Activated T-helper 2 cell treated with anti-CD3 and anti-CD28 coated beads, Interferon-gamma antibody, Interleukin-2, Interleukin-4, amounts not matched to agents 10 μg/mL and 5 μg/mL and 100 μg/mL, durations not matched to agents 14 hours and 24 hours and 36 hours (primary cell): ENCODE measurements at places on chromosomes 12 and 14.
A peak's percentile ranks its signal among the peaks of the same experiment; 100 is the strongest.

- DNase-seq, result peak; percentile 38
Observed at GRCh38 chr12:7142056-7142644, 12.0 kb downstream of the CLSTN3 start.

DNA sequence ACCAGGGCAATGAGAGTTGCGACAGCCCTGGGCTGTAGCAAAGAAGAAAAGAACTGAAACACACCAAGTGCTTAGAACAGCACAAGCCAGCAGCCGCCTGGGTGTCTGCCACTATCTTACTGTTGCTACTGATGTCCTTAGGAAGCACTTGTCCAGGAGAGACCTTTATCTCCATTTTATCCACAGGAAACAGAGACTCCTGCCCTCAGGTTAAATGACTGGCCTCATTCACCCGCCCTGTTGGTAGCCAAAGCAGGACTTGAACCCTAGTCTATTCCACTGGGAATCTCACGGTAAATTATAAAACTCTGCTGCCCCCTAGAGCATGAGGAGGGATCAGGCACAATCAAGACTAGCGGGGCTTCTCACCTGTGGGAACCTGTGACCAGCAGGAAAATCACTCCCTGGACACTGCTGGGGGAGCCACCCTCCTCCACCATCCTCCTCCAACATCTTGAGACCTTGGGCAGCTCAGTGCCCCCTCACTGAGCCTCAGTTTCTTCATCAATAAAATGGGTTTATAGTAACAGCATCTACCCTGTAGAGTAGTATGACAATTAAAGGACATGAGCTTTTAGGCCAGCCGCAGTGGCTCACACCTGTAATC lies 20.5 kb upstream of the TESC start:
- DNase-seq, result no peak

GRCh38 chr12:90905691-90906370 lies 49.1 kb downstream of the CCER1 start:
- no peak for DNase-seq

DNA sequence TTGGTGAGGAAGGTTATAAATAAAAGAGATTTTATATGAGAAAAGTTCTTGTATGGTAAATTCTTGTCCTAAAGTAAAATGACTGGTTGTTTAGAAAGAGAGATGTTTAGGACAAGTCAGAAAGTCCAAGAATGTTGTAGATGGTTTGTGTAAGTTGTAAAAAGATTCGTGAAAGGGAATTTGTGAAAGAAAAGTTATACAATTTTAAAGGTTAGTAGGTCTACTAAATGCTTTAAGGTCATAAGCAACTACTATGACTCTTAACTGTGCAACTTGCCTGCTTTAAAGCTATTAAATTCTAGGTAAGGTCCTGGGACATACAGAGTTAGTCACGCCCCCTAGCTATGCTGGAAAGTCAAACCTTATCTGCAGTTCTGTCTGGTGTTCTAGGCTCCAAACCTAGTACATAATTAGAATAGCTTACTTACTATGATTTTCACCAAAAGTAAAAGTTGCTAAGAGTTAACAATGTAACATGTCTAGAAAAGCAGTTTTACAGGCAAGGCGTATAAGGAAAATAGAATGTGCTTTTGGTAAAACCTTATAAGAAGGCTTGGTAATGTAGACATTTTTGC lies 11.2 kb upstream of the DHRS2 start:
- DNase-seq, result no peak

DNA sequence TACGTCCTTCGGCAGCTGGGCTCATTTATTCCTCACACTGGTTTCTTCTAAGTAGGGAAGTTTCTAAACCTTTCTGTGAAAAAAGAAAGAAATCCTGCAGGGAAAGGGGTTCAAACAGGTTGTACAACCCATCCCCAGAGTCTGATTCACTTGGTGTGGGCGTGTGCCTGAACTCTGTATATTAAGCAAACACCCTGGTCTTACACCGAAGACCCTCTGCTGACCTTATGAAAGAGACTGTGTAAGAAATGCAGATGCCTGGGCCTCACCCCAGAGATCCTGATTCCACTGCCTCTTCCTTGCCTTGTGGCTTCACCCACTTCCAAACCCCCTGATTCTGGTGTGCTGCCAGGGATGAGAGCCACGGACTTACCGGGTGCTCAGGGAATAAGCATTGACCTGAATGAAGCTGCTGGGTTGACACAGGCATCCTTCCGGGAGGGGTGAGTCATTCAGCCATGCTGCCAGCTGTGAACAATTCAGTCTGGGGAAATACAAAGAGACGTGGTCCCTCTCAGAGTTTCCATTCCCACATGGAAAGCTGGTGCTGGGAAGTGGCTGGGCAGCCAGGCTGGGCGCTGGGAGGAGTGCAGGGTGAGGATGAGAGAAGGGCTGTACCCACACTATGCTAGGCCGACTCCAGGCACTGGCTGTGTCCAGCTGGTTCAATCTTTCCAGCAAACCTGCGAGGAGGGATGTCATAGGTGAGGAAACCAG lies 26.5 kb upstream of the ACTN1 start:
- no peak for DNase-seq

DNA sequence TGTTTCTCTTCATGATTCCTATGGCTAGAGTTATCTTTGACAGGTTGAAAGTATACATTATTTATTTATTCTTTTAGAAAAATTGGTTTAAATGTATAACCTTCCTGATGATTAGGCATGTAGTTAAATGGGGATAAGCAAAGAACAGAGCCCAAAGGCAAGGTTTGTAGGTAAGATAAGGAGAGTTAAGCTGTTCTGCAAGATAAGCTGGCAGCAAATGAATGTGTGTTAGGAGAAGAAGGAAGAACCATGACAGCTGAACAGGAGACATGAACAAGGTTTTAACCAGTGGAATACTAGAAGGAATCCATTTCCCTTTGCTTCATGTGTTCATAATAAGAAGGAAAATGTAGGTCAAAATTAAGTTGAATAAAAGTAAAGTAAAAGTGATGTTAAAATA lies 1330.1 kb upstream of the USP15 start:
- DNase-seq, result no peak

GRCh38 chr14:101912841-101913240 lies 51.5 kb upstream of the DYNC1H1 start:
- DNase-seq, result no peak

GRCh38 chr12:58567189-58567588 lies 353.1 kb downstream of the LRIG3 start:
- no peak for DNase-seq

DNA sequence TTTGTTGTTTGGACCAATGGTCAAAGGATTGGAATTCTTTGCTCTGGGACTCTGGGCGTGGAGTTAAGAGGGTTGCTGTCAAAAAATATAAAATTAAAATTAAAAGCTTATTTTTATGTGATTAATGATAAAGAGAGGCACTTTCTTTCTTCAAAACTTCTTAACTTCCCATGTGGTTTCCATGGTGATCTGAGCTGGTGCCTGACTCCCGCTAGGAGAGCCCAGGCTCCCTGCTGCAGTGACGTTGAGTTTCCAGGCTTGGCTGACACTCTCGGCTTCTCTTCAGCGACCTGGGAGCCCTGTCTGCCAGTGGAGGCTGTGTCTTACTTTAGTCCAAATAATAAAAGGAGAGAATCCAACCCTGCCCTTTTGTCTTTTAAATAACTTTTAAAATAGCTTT lies 84.4 kb downstream of the GALC start:
- no peak for DNase-seq

DNA sequence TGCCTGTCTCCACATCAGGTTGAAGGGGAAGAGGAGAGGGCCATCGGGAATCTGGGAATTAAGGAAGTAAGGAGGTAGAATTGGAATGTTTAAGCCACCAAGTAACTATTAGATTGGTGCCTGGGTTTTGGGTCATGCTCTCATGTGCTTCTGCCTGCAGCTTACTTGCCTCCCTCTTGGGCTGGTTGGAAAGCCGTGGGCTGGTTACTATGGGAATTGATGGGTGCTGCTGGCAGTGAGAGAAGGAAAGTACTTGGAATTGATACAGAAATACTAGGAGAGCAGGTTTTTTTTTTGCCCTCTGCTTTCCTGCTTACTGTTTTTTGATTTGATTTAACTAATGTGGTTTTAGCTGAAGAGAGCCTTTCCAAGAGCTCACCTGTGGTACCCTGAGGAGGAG lies 493.5 kb upstream of the RGS6 start:
- DNase-seq, result no peak

DNA sequence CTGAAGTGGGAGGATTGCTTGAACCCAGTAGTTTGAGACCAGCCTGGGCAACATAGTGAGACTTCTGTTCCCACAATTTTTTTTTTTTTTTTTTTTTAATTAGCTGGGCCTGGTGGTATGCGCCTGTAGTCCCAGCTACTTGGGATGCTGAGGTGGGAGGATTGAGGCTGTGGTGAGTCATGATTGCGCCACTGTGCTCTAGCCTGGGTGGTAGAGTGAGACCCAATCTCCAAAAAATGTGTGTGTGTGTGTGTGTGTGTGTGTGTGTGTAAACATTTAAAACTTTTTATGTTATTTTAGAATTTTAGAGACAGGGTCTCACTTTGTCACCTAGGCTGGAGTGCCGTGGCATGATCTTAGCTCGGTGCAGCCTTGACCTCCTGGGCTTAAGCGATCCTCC lies 6.8 kb downstream of the PPP1R36 start:
- DNase-seq, result no peak

DNA sequence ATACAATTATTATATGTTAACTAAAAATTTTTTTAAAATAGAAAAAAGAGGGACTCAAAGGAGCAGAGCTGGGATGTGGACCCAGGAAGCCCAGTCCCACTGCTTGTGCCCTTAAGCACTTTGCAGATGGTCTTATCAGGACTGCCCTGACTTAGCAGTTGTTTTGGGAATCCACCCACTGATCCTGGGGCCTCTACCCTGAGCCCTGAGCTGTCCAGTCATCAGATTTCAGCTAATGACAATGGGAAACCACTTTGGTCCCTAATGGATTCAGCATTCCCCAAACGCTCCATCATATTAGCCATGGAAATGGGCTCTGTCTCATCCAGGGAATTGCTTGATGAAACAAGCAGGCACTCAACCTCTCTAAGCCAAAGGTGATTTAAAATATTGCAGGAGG lies 22.5 kb upstream of the WSCD2 start:
- DNase-seq, result no peak

- DNase-seq, result no peak
Observed at GRCh38 chr12:62933602-62934238, 1.2 kb downstream of the PPM1H start.

DNA sequence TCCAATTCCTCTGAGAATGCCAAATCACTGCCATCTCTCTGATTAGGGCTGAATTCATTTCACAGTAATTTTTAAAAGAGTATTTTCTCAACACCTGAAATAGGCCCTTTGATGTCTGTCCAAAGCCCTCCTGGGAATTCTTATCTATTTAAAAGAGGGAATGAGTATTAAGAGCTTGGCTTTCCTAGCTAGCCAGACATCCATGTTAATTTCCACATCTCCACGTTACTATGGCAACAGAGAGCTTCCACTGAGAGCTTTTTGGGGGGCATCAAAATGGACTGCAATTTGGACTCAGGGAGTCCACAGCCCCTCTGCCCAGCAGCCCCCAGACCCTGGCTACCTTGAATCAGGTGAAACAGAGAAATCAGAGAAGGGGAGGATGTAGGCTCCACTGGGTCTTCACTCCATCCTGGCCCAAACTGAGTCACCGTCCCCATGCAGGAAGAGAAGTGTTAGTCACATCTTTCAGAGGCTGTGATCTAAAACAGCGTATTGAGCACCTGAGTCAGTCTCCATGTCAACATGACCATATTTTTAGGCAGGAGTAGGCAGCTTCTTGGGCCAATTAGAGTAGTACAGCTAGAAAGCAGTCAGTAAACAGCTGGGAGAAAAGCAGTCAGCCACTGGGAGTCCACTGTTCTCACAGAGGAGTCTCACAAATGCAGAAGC lies 7.0 kb upstream of the FICD start:
- no peak for DNase-seq

- DNase-seq, result no peak
Observed at GRCh38 chr12:131511803-131512561, 198.9 kb upstream of the SFSWAP start.

DNA sequence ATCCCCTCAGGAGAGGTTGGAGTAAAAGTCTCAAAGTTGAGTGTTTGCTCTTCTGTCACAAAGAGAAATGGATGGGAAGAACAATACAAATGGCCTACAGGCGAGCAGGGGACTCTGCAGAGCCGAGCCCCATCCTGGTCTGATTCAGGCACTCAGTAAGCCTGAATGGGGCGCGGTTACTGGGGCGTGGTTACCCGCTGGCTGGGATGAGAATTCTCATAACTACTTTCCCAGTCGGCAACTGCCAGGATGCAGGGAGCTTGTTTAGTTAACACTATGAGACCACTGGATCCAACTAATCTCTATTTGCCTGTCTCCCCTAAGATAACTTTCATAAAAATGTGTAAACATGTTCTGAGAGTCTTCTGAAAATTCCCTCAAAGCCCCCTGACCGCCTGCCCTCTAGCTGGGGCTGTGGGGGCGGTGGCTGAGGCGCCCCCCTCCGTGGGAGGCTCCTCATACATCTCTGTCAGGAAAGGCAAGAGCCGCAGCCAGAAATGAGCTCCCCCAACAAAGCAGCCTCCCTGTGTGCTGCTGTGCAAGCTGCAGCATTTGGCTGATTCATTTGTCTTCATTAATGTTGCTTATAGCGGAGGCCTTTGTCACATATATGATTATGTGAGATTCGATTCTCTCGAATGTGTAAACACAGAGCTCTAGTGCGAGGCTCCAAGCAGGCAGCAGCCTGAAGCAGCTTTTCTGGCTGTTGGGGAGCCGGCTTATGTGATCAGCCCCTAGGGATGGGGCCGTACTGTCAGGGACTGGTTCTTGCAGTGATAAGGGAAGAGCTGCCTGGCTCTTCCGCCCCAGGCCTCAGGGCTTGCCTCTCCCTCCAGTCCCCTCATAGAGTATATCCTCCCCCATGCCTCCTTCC lies 126.1 kb upstream of the ARHGAP5 start:
- no peak for DNase-seq

GRCh38 chr12:127008755-127009403 lies 1258.1 kb upstream of the TMEM132C start:
- DNase-seq, result no peak

GRCh38 chr14:88818018-88818417 lies 6.4 kb upstream of the TTC8 start:
- no peak for DNase-seq

- no peak for DNase-seq
Observed at GRCh38 chr14:68391311-68392014, 401.4 kb downstream of the ZFP36L1 start.

DNA sequence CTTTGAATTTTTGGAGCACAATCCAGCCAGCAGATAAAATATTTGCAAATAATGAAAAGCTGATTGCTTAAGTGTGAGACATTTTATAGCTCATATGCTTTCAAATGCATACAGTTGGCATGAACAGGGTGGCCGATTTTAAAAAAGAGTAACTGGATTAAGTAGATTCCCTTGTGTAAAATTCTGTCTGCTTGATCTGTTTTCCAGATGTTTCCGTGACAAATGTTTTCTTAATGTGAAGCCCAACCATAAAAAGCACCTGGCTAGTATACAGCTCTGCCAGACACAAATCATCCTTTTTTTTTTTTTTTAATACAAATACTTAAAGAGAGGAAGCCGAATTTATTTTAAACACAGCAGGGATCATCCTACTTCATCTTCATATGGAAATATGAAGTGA lies 440.7 kb downstream of the CCER1 start:
- DNase-seq, result no peak

GRCh38 chr12:101599771-101600484 lies 5.2 kb downstream of the MYBPC1 start:
- no peak for DNase-seq
